OCI-M1 (cell line): ENCODE measurements at places on chromosomes 4 and X.

GRCh38 chrX:47664737-47665136, 5.8 kb upstream of the UXT start:
- no peak for DNase-seq

GRCh38 chr4:73376976-73377375, 27.1 kb upstream of the ALB start:
- DNase-seq: peak; percentile 22

DNA sequence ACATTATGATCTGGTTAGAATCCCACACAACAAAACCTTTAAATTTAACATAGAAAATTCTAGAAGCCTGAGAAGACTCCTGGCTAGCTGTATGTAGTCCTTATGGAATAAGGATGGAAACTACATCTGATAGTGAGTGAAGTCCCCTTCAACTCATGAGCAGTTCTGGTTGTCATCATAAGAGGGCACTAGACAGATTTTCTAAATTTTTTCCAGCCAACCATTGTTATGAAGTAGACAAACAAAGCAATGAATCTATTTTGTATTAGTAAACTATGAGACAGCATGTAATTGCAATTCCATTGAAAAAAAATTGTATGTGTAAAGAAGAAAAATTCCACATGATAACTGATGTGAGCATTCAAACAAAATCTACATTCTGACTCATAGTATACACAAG, 35.2 kb downstream of the PWWP3B start:
- peak; percentile 42 for DNase-seq

GRCh38 chr4:143163614-143164013, 21.1 kb upstream of the USP38 start:
- no peak for DNase-seq

DNA sequence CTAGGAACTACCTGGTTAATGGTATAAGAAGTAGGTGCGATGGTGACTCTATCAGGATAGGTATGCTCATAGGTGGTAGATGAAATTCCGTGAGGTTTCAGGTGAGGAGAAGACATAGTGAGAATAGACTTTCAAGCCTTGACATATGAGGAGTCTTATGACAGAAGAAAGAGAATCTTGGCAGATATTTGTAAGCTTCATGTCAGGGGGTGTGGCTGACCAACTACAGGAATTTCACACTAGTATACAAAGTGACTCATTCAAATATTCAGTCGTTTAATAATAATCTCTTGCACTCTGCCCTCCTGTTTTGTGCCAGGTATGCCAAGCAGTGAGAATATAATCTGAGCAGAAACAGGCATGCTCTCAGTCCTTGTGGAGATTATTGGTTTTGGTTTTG, 22.8 kb downstream of the PACRGL start:
- DNase-seq: no peak

DNA sequence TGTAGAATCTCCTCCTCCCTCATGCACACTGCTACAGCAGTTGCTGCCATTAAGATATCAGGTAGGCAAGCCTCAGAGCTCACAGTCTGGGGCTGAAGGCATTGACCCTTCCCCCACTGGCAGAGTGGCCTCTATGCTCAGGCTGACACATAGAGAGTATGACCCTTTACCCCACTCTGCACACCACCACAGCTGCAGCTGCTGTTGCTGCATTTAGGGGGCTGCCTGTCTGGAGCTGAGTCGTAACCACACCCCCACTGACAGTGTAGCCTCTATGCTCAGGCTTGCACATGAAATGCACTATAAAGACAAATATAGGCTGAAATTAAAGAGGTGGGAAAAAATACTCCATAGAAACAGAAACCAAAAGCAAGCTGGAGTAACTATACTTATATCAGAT, 289.3 kb upstream of the PABPC4L start:
- peak; percentile 35 for DNase-seq

DNA sequence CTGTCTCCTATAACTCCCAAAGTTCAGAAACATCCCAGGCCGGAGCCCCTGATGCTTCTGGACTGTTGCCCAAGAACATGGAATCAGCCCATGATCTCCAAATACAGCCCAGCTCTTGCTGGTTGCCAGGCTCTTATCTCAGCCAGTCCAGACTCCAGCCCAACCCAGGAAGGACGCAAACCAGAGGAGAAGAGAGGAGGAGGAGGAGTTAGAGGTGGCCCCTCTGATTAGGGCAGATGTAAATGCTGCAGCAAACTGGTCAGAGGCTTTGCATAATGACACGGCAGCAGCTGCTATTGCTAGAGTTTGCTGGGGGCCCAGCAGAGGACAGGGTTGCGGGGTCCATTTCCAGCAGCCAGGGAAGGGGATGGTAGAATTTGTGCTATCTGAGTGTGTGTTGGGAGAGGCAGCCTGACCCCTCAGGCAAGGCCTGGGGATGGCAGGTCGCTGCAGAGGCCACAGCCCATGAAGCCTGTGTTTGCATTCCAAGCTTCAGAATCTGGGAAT, 4.2 kb upstream of the OTUD5 start:
- DNase-seq: peak; percentile 92

DNA sequence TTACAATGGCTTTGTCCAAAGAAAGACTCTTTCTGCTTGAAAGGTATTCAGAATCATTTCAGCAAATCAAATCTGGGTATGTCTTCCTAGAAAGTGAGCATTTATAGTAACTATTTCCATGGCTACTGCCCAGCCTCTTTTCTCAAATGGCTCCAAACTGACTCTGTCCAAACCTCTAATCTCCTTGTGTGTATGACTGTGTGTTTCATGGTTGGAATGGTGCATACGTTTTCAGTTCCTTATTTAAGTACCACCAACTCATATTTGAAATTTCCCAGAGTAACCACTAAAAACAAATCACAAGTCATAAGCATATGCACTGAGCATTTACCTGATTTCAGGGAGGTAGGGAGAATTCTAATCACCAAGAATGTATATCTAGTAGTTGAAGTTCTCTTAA, 106.0 kb downstream of the TMEM144 start:
- peak; percentile 39 for DNase-seq

DNA sequence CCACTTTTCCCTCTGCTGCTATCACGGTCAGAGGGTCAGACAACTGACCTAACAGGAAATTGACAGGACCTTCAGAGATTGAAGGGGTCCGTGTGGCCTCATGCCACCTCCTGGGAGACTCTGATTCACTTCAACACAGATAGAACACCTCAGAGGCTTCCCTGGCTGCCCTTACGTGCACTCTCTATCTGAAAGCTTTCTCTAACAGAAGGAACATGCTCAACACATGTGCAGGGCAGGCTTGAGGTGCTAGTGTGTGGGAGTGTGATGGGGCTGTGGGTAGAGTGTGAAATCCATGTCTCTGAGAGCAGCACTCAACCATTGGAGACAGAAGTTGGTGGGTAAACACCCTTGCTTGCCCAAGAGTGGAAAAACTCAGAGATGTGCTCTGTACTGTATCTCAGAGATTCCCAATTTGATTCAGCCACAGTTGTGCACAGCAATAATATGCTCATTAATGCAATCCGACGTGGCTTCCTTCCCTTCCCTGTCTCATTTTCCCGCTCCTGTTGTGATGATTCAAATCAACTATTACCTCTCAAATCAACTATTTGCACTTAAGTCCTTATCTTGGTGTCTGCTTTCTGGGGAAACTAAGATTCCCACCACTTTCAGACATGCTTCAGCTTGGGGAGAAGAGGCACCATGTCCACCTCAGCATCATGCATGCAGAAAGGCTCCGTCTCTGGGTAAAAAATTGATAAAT, 62.0 kb upstream of the MAGEB2 start:
- peak; percentile 1 for DNase-seq

GRCh38 chr4:62510228-62510627, 1310.1 kb downstream of the ADGRL3 start:
- no peak for DNase-seq

- DNase-seq: no peak
These were observed 667.1 kb upstream of the BOD1L1 start for GRCh38 chr4:14294611-14295010.

- DNase-seq: no peak
These were observed 39.2 kb upstream of the TLR3 start for GRCh38 chr4:186029571-186030398.

GRCh38 chrX:96792047-96792446, 91.7 kb upstream of the RPA4 start:
- no peak for DNase-seq

GRCh38 chrX:50071494-50071893, 129.3 kb downstream of the AKAP4 start:
- DNase-seq: peak; percentile 3

DNA sequence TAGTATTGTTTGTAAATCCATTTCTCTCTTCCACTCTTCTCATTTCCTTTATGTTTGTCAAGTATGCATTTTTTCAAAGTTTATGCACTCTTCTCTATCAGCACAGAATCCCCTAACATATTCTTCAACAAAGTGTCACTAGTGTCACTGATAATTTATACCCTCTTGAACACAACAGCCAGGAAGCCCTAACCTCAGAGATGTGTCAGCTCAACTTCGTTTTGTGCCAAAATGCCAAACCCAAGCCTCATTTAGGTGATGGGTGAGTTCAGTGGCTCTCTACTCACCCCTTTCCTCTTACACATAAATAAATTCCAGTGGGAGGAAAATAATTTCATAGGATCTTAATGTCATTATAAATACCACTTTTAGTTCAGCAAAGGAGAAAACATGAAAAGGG, 22.4 kb upstream of the P2RY10 start:
- DNase-seq: no peak

DNA sequence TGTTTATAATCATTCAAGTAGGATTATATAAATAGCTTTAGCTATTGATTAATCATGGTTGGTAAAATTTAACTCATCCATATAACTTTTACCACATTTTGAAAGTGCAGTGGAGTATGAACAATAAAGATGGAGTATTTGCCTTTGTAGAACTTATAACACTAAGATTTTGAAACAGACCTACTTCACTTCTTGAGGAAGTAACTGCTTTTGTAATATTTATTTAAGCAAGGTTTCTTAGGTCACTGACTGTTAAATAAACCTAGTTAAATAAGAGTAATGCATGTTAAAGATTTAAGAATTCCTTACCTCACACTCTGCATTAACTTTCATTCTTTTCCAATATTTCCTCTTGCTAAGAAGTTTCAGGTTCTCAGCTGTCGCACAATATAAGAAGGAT, 242.5 kb downstream of the CFAP299 start:
- no peak for DNase-seq

DNA sequence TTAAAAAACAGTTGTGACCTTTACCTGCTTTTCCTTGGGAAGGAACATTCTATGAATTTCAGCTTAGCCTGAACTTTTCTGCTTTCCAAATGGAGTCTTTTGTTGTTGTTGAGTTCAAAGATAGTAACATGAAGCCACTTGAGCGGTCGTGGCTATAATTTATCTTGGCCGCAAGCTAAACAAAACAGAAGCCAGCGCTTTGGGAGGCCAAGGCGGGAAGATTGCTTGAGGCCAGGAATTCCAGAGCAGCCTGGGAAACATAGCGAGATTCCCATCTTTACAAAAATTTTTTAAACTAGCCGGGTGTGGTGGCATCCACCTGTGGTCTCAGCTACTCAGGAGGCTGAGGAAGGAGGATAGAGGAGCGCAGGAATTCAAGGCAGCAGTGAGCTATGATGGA, 29.9 kb downstream of the TKTL1 start:
- DNase-seq: no peak

DNA sequence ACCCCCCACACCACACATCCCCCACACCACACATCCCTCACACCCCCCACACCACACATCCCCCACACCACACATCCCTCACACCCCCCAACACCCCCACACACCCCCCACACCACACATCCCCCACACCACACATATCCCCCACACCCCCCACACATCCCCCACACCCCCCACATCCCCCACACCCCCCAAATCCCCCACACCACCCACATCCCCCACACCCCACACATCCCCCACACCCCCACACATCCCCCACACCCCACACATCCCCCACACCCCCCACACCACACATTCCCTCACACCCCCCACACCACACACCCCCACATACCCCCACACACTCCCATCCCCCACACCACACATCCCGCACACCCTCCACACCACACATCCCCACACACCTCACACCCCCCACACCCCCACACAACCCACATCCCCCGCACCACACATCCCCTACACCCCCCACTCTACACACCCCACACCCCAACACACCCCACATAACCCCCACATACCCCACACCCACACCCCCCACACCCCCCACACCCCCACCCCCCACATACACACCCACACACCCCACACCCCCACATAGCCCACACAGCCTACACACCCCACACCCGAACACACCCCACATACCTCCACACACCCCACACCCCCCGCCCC, 172.9 kb downstream of the DCLK2 start:
- no peak for DNase-seq

DNA sequence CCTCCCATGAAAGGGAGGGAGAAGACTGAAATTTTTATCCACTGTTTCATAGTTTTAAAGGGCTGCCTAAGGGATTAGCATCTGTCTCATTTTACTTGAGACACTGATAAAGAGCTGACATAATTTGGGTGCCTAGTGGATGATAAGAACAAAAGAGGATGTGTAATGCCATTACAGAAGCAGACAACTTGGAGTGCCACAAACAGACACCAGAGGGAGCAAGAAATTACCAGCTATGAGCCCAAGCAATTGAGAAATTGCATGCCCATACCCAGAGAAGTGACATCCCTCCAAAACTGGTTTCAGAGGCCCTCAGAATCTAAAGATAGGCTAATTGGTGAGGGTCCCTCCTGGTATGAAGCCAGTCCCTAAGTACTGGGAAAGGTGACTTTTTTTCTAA, 38.5 kb upstream of the POU3F4 start:
- DNase-seq: peak; percentile 67

DNA sequence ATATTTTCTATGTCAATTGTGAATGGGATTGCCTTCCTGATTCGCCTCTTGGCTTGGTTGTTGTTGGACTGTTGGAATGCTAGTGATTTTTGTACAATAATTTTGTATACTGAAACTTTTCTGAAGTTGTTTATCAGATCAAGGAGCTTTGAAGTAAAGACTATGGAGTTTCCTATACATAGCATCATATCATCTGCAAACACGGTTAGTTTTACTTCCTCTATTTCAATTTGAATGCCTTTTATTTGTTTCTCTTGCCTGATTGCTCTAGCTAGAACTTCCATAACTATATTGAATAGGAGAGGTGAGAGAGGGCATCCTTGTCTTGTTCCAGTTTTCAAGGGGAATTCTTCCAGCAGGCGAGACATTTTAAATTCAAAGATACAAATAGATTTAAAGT, 226.5 kb downstream of the FBXO8 start:
- DNase-seq: peak; percentile 62

GRCh38 chrX:121755541-121755940, 708.1 kb downstream of the GLUD2 start:
- peak; percentile 65 for DNase-seq

DNA sequence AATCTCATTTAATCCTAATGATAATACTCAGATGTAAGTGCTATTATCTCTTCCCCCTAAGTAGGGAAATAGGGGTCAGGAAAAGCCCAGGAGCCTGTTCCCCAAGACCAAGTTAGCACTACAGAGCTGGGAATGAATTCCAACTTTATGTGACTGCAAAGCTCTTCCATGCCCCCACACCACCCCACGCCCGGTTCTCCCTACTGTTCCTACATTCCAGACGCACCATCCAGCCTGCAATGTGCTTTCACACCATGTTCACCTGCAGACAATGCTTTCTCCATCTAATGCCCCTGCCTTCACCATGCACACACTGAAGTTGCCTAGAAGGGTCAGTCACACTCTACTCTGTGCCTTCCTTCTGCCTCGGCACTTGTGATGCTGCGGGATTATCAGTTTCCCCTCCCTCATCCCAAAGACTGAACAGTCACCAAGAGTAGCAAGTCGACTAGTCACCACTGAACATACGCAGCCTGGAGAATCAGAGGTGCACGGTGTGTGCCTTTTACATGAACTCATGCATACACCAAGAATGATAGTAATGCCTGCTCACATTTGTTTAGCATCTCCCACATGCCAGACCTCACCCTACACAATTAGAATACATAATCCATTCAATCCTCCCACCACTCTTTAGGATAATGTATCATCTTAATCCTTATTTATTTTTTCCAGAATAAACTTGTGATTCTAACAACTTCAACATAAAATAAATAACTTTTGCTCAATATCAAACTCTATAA, 14.2 kb downstream of the SORBS2 start:
- DNase-seq: no peak
